ENCODE measurements at places on chromosomes 7 and 10.

GRCh38 chr10:49298671-49298982, 343 bp upstream of the C10orf71 start:
- no peak for DNase-seq

DNA sequence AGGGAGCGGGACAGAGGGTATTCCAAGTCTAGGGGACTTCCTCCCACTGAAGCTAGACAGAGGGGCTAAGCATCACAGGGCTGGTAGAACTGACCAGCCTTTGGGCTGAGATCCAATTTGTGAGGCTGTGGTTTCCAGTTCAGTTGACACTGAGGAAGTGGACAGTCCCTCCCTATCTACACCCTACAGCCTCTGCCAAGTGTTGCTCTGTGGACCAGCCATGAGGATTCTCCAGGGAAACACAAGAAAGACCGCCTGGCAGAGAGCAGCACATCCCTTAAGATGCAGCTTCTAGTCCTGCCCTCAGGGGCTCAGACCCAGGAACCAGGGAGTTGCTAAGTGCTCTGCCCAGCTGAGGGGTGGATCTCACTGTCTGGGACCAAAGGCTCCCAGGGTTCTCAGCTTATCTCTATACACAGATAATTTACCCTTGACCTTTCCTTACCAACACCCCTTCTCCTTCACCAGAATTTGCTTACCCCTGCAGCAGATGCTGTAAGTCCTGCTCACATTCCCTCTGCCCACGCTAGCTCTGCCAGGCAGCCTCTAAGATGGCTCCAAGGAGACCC, 252.0 kb downstream of the SKIDA1 start:
- DNase-seq = no peak

GRCh38 chr10:113412161-113412560, 140.7 kb upstream of the HABP2 start:
- DNase-seq = no peak

- DNase-seq = no peak
These were observed 561 bp downstream of the SHTN1 start for GRCh38 chr10:117004227-117005025.

DNA sequence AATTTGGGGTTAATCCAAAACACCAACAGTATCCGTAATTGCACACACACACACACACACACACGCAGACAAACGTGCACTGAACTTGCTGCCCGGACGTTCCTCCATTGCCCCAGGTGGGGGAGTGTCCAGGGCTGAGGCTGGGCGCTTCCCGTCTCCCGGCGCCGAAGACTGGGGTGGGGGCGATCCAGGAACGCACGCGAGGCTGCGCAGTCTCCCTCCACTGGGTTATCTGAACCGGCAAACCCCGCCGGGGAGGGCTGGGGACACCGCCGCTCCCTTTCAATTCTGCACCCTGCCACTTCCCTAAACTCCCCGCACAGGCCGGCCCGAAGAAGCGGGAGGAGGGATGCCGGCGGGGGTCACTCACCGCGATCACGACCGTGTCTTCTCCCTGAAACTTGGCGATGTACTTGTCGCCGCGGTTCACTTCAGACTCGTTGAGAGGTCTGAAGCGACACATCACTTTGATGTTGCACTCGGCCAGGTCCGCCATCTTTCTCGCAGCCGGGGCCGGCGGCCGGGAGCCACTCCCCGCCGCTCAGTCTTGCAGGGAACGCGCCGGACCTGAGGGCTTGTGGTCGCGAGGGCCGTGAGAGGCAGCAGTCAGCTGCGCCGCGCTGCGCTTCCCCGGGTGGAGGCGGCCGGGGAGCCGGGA, 618 bp downstream of the KIF5B start:
- peak; percentile 33 for DNase-seq

DNA sequence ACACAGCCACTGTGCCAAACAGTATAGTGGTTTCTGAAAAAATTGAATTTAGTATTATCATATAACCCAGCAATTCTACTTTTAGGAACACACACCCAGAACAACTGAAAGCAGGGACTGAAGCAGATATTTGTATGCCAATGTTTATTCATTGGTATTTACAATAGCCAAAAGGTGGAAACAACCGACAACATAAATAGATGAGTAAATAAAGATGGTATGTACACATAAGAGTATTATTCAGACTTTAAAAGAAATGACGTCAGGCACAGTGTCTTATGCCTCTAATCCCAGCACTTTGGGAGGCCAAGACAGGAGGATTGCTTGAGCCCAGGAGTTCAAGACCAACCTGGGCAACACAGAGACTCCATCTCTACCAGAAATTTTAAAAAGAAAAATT, 7.2 kb downstream of the CDCA7L start:
- no peak for DNase-seq

DNA sequence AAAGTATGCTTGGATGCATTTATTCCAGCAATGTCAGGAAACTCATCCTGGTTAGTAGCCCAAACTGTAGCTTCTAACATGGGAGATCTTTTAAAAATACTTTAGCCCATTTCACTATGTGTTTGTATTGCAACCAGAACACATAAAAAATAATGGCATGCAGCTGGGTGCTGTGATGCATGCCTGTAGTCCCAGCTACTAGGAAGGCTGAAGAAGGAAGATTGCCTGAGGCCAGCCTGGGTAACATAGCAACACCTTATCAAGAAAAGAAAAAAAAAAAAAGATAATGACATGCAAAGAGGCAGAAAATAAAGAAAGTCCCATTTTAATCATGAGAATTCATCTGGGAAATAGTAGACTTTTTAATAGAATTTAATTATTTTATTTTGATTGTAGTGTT, 517.0 kb upstream of the TEX47 start:
- DNase-seq = no peak

DNA sequence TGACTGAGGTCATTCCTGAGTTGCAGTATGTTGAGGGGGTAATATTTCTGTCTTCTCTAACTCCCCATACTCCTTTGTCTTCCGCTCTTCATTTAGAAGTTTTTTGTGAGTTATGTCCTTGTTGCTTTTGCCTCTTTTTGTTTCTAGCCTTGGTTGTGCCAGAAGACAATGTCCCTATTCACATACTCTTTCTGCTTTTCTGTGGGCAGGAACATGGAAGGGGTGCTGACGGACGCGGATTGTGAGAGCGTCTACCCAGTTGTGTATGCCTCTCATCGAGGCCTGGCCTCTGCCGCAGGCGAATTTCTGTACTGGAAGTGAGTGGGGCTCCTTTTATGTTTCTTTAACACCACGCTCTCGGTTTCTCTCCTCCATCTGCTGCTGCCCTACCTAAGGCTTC, 20.5 kb downstream of the STAG3 start:
- no peak for DNase-seq

- no peak for DNase-seq
These were observed 27.3 kb upstream of the PFKP start for GRCh38 chr10:3040069-3040468.

DNA sequence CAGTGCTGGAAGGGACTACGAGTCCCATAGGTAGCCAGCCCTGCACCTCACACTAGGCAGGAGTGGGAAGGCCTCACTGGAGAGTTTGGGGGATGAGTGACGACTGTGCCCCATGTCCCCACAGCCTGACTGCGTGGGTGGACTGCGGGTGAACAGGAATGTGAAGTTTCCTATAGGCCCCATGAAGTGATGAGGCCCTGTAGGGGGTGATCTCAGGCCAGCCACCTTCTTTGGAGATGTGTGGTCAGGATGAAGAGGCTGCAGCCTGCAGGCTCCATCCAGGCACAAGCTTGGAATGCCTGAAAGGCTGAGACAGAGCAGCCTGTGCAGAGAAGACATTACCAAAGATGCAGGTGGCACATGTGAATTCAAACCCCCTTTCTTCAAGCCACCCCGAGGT, 94.9 kb downstream of the CPXM2 start:
- DNase-seq = no peak

- DNase-seq = no peak
These were observed 503.9 kb downstream of the DNAJB9 start for GRCh38 chr7:109073543-109073942.

- no peak for DNase-seq
These were observed 77.5 kb upstream of the CTTNBP2 start for GRCh38 chr7:117950601-117951260.

- DNase-seq = no peak
These were observed 91.4 kb downstream of the ADARB2 start for GRCh38 chr10:1645896-1646295.

DNA sequence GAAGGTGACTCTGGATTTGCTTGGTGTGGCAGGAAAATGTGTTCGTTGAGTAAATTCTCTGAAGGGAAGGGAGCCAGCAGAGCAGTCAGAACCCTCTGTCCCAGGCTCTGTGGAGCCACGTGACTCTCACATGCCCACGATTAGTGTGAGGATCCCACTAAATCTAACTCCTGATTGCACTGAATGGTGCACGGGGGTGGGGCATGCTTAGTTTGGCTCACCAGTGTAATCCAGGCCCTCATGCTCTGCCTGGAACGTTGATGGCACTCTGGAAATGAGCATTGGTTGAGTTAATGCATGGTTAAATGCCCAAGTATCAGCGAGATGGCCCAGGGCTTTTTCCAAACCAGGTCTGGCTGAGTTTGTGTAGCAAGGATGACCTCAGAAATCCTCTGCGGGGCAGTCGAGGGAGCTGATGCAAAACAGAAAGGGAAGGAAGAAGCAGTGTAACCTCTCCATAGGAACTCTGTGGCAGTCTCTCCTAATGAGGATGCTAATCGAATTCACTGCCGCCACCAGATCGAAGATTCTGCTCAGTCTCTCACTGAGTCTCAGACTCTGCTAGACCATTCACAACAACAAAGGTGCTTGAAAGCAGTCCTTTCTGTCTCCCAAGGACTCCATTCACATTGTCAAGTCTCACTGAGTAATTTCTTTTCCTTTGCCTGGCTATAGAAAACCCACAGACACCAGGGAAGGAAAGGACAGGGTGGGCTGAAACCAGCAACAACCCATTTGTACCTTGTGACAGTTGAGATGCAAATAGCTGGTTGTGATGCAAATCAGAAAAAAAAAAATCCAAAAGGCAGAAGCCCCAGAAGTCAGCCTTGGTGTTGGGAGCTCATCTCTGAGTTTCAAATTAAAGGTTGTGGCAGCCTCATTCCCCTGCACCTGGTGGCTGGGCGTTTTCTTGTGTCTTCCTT, 98.1 kb downstream of the C10orf105 start:
- DNase-seq = no peak

- no peak for DNase-seq
These were observed 86.1 kb upstream of the RNF32 start for GRCh38 chr7:156554488-156554887.

GRCh38 chr10:76729841-76730487, 907.6 kb downstream of the KCNMA1 start:
- no peak for DNase-seq

DNA sequence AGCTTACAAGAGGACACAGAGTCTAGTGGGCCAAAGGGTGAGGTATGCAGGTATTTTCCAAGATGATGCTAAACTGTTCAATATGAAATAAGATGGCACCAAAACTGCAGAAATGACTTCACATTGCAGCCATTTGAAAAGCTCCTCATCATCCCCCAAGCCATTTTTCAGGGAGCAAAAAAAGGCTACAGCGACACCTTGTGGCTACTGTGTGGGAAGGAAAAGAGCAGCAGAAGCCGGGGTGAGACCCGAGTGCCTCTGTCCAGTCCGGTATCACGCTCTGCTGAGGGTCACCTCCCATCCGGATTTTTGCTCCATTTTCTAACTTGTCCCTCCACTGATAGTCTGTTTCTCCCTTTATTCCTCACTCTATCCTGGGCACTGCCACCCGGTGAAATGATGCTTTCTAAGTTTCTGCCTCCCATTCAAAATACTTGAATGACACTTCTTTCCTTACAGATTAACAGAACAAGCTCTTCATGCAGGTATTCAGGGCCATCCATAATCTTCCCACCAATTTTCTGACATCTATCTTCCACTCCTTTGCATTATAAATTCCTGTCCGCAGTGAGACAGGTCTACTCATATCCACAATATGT, 220.2 kb downstream of the DGKI start:
- no peak for DNase-seq

DNA sequence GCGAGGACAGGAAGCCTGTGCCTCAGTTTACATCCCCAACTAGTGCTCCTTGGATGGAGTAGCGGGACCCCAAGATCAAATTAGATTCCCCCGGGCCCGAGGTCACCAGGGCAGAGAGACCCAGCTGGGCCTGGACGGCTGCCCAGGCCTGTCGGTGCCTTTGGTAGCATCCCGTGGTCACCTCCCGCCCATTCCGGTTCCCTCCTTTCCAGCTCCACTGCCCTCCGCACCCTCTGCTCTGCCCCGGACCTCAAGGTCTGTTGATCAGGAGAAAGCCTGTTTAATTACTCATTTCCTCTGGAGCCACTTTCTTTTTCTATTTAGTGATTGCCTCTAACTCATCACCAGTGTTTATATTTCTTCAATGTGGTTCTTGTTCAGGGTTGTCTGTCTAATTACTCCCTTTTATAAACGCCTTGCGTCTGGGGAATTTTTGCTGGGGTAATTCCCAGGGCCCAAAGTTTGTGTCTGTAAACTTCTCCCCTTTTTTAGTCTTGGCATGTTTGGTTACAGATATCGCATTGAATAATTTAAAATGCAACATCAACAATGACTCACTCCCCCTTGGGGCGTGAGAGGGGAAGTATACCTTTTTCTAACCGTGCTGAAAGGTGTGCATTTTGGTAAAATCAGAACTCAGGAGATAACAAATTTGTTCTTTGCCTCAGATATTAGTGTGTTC, 1.9 kb downstream of the FOXK1 start:
- no peak for DNase-seq

DNA sequence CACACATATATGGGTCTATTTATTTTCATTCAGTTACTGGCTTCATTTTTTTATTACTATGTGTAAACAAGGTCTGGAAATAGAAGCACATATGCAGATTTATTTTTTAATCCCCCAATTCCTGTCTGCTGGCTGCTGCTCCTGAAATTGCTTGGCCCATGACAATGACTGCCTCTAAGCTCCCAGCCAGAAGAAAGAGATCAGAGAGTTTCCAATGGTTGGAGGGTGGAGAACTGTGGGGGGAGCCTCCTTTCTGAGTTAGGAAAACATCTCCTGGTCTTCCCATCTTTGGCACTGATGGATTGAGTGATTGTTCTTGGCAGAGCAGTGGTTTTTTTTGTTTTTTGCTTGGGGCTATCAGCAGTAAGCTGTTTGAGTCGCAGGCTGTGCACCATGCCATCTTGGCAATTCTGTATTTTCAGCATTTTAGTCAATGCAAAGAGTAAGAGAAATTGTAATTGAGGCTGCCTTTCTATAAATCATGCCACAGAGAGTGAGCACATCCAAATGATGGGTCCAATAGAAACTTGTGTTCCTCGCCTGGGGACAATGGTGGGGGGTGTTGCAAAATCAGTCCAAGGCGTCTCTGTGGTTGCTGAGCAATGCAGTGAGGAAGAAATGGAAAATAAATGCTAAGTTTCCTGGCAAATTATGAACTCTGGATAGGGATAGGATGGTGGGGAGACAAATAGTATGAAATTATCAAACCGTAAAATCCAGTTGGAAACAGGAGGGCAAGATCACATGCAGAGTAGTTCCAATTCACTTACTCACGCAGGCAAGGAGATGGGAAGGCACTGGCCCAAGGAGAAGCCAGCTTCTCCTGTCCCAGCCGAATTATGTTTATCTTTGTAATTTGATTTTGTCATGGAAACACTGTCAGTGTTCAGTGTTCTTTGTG, 382.4 kb downstream of the SORCS3 start:
- DNase-seq = no peak
